ENCODE measurements at places on chromosomes 5 and 9.
A peak's percentile ranks its signal among the peaks of the same experiment; 100 is the strongest.

DNA sequence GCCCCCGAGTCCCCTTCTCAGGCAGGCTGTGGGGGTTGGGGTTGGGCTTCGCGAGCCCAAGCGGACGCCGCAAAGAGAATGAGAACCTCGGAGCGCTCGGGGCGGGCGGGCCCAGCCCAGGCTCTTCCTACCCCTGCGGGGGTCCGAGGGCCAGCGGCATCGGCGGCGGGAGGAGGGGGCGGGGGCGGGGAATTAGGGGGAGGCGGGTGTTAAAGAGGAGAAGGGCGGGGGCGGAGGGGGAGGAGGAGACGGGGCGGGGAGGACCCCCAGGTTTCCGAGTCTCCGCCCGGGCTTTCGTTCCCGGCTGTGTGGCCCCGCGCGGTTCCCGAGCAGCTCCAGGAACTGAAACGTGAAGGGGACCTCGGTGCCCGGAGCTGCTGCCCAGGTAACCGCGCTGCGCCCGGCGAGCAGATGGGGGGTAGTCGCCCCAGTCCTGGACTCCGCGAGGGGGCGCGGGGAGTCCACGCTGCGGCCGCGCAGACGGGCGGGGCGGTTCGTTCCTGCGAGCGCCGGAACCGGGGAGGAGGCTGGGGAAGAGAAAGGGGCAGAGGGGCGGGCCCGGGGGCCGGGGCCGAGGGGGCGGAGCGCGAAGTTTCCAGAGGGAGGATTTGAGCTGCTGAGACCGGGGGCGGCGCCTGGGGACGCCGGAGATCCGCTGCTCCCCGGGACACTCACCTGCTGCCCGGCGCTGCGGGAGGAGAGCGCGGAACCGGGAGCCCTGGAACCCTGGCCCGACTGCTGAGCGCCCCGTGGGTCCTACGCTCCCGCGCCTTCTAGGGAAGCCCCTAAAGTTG is 38.4 kb upstream of the PLEKHG4B start:
- DNase-seq, result peak; percentile 49

GRCh38 chr9:137470785-137471184 is 11.7 kb upstream of the NSMF start:
- DNase-seq, result no peak

GRCh38 chr9:8766096-8766495 is 966.5 kb upstream of the DMAC1 start:
- DNase-seq, result peak; percentile 54

DNA sequence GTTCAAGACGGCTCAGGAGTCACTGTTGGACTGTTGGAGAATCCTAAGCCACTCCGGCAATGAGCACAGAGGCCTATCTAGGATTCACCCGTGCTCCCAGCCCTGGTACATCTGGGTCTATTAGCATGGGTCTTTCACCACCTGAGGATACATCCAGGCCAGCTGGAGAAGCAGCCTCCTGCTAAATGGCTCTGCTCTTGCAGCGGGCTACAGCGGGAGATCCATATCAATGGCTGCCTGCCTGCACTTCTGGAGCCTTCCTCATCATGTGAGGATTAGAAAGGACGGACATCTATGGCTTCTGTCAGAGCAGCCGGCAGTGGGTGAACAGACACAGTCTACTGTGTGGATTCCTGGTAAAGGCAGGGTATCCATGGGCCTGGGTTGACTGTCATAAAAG is 357.4 kb downstream of the MLLT3 start:
- no peak for DNase-seq

DNA sequence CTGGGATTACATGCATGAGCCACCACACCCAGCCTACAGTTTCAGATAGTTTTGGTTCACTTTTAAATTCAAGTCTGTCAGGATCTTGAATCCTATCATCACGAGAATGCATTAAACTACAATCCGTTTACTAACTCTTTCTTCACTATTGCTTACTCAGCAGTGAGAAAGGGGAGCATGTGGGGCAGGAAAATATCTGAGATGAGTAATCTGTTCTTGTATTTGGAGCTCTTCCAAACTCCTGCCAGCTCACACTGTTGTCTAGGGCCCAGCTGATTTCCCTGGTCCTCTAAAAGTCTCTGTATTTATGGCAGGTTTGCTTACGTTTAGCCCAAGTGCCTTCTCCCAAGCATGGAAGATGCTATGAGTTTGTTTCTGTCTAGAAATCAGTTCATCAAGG is 152.2 kb downstream of the FGF18 start:
- peak; percentile 54 for DNase-seq

DNA sequence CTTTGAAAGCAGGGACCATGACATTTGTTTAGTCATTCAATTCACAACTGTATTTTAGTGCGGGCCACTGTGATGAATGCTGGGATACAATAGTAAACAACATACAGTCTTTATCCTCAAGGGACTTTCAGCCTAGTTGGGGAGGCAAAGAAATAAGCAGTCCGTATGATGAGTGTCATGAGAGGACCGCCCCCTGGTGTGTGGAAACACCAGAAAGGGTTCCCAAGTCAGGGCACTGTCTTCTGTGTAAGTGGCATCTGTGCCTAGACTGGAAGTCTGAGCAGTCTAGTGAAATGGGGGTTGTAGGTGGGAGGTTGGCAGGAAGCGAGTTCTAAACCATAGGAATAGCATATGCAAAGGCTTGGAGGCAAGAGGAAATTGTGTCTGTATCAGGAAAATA is 6.8 kb downstream of the C9orf43 start:
- no peak for DNase-seq

GRCh38 chr9:112378328-112379176 is 1.4 kb upstream of the HSDL2 start:
- no peak for DNase-seq

DNA sequence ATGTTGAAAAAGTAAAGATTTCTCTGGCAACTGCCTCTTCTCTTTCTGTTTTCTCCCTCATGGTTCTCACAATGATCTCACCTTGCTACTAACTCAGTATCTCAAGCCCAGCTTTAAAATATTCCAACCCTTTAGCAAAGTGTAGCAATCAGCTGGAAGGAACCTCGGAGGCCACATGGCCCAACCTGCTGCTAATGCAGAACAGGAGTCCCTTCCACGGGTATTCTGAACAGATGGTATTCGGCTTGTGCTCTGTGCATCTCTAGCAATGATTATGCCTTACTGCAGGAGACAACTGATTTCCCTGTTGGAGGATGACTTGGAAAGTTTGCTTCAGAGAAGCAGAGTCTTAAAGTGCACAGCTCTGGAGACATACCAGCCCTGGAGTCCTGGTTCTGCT is 151.8 kb upstream of the PPP1R2B start:
- DNase-seq, result no peak

DNA sequence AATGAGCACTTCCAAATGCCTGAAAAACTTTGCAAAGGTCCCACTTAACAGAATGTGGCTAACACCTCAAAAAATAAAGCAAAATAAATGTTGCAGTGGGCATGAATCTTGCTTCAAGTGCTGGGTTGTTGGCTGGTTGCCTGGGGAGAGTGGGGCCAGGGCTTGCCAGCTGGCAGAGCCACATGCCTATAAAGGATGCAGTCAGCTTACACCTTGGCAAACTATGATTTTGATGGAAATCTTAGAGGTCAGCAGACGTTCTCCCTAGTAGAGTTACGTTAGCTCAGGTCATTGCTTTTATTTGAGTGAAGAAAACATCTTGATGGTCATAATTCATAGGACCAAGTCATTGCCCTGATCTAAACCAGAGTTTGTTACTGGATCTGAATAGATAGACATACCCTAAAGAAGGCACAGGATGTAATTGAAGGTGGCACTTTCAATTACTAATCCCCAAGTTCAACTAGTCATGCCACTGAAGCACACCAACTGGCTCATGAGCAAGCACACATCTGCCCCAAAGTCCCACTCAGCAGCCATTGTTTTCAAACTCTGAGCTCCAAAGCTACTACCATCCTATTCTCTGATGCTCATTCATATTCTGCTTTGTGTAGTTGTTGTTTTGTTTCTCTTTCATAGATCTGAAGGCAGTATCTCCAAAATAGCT is 51.2 kb upstream of the ZSWIM6 start:
- no peak for DNase-seq

GRCh38 chr9:89821081-89821480 is 216.3 kb downstream of the GADD45G start:
- DNase-seq, result peak; percentile 59

DNA sequence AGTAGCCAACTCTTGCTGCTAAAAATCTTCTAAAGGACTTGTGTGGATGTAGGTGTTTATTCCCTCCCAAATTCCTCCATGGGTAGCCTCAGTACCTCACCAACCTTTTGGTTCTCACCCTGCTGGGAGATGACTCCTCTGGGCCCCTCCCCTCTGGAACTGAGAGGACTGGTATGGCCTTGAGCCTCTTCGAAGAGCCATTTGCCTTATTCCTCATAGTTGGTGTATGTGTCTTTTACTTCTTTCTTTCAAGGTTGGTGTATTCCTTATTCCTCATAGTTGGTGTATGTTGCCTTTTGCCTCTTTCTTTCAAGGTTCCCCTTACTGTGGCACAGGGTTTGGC is 48.3 kb downstream of the GNAQ start:
- no peak for DNase-seq

- no peak for DNase-seq
Measured at GRCh38 chr9:7367726-7368125, 431.9 kb downstream of the DMAC1 start.
